ENCODE measurements at places on chromosomes 11 and 22.

GRCh38 chr11:57342702-57343101 is 4.5 kb downstream of the P2RX3 start:
- no peak for DNase-seq

DNA sequence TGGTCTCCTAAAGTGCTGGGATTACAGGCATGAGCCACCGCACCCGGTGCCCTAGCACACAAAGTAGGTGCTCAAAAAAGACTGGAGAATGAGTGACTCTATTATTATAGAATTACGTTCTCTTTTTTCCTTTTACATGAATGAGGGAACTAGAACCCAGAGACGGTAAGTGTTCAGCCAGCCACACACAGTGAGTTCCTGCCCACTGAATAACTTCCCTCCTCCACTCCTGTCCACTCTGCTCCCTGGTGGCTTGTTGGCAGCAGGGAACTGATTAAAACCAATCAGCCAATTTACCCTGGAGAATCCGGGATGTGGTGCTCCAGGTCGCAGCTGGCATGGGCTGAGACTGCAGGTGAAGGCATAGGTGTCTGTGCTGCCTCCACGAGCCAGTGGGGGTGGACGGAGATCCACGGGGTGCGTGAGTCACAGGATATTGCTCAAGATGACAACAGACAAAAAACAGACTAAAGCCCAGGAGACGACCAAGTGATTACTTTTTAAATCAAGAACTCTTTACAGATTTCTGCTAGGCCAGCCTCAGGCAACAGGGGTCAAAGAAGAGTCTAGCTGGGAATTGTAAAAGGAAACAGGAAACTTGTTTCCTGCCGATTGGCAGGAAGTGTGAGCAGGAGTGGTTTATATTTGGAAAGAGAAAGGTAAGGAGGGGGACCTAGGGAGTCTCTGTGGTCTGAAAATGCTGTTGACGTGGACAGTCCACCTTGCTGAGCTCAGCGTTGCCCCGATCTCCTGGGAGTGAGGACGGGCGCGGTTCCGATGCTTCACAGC is 95.2 kb upstream of the TP53I11 start:
- no peak for DNase-seq

DNA sequence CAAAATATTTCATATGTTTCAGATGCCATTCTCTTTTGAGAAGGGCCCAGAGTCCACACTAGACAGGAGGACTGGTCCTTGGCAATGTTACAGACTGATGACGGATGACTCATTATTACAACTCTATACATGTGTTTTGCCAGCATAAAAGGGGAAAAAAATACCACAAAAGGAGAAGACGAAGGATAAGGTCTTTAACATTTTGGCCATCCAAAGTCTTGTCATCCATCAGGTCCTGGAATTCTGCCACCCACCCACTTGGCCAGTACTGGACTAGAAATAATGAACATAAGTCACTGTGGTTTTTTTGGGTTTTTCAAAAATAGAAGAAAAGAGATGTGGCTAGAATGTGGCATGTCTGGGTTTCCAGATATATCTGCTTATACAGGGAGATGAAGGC is 57.7 kb upstream of the BDNF start:
- DNase-seq = no peak

DNA sequence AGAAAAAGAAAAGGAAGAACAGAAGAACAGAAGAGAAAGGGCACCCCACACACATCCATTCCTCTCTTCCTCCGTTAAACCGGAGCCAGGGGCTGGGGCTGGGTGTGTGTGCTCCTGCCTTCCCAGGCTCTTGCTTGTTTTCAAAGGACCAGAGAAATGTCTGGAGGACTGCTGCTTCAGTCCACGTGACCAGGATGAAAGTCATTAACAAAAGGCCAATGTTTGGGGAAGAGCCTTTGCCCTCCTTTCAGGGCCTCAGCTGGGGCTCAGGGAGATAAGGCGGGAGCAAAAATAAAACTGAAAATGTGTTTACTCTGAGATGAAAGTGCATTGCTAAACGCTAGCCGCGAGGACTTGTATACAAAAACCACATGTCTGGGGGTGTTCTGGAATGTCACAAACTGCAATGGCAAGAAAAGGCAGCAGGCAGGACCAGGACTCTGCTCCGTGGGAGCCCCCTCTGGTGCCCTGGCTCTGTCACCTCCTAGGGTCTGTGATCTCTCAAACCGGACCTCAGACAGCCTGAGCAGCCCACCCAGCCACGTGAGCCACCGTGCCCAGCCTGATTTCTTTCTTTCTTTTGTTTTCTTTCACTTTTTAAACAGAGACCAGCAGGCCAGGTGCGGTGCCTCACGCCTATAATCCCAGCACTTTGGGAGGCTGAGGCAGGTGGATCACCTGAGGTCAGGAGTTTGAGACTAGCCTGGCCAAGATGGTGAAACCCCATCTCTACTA is 31.6 kb upstream of the MYH9 start:
- no peak for DNase-seq

DNA sequence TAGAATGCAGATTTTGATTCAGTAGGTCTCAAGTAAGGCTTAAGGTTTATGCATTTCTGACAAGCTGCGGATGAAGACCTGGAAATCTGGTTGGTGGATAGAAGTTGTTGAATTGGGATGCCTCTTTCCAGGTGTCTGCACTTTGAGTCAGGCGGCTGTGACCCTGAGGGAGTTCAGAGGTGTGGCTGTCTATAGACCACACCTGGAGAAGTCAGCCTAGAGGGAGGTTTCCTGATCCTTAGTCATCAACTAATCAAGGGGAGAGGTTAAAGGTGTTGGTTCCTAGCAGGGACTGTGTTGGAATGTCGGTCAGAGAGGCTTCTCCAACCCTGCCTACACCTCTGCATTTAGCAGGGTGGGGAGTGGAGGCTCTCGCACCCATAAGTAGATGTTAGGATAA is 8.0 kb downstream of the GLB1L2 start:
- no peak for DNase-seq

DNA sequence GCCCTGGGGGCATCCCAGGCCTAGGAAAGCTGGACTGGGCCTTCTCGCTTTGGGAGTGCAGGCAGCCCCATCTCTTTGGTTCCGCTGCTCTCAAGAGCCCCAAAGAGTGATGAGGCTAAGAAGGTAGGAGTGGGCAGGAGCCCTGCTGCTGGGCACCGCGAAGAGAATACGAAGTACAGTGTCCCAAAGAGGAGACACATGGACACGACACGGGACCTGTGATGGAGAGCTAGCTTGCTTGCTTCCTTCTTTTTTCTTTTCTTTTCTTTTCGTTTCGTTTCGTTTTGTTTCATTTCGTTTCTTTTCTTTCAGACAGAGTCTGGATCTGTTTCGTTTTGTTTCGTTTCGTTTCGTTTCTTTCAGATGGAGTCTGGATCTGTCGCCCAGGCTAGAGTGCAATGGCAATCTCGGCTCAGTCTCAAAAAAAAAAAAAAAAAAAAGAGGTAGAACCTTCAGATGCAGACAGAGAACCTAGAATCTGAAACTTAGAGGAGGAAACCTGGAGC is 10.6 kb downstream of the MGAT3 start:
- DNase-seq = no peak

GRCh38 chr11:66885950-66886440 is 29.1 kb downstream of the LRFN4 start:
- DNase-seq = no peak

DNA sequence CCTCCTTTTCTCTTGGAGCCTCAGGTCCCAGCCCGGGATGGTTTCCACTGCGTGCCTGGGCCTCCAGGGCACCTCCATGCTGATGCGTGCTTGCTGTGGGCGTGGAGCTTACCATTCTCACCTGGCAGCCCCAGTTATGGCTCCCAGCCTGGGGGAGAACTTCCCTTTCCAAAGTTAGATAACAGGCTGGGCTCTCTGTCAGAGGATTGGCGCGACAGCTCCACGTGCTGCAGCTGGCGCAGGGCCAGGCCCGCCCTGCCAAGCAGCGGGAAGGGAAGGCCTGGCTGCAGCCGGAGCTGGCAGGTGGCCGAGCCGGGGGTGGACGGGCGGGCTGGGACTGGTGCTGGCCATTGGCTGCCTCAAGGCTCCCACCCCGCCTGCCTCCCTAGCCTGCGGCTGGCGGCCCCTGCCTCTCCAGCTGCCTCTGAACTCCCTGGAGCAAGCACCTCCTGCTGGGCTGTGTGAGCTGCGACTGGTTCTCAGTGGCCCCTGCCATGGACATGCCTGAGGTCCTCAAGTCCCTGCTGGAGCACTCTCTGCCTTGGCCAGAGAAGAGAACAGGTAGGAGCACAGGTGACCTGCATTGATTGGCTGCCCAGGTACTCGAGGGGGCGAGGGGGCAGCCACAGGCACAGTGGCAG is 14.6 kb upstream of the TEF start:
- no peak for DNase-seq

GRCh38 chr11:1640076-1640946 is 10.7 kb downstream of the KRTAP5-5 start:
- DNase-seq = no peak

GRCh38 chr22:49243965-49244364 is 583.7 kb downstream of the BRD1 start:
- DNase-seq = no peak

DNA sequence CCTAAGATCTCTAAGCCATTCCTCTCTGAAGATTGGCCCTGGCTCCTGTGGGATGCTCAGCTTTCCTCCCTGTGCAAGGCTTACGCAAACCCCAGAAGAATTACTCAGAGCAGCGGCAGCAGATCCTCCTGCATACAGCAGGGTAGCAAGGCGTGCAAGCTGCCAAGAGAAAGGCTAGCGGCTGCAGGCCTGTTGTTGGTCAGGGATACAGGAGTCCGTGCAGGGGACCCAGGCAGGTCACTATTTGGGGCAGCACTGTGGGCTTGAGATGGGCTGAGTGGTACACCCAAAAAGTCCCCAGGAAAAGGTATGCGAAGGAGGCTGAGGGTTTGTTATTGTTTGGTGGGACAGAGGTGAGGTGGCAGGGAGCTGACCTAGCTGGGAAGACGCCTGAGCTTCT is 1.5 kb downstream of the GLB1L2 start:
- DNase-seq = no peak

- no peak for DNase-seq
Measured at GRCh38 chr11:128282053-128282452, 305.3 kb downstream of the ETS1 start.
